ENCODE measurements at places on chromosomes 5 and 9.
A peak's percentile ranks its signal among the peaks of the same experiment; 100 is the strongest.

- no peak for DNase-seq
Observed at GRCh38 chr9:115591584-115591984, 473.6 kb upstream of the TNC start.

DNA sequence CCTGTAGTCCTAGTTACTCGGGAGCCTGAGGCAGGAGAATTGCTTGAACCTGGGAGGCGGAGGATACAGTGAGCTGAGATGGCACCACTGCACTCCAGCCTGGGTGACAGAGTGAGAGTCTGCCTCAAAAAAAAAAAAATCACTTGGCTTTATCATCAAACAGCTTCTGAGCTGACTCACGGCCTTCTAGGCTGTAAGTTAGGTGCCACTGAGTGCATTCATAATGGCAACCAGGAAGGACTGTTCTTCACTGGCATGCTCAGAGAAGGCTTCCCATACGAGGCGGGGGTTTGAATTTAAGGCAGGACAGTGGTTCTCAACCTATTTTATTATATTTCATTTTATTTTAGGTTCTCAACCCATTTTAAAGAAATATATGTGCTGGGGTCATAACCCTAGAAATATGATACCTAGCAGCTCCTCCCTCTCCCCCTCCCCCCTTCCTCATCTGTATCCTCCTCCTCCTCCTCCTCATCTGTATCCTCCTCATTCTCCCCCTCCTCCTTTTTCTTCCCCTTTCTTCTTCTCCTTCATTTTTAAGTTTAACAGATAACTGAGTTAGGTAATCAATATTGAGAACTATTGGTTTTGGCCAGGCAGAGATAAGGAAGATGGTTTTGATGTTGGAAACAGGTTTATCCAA lies 19.0 kb upstream of the LHFPL2 start:
- no peak for DNase-seq

DNA sequence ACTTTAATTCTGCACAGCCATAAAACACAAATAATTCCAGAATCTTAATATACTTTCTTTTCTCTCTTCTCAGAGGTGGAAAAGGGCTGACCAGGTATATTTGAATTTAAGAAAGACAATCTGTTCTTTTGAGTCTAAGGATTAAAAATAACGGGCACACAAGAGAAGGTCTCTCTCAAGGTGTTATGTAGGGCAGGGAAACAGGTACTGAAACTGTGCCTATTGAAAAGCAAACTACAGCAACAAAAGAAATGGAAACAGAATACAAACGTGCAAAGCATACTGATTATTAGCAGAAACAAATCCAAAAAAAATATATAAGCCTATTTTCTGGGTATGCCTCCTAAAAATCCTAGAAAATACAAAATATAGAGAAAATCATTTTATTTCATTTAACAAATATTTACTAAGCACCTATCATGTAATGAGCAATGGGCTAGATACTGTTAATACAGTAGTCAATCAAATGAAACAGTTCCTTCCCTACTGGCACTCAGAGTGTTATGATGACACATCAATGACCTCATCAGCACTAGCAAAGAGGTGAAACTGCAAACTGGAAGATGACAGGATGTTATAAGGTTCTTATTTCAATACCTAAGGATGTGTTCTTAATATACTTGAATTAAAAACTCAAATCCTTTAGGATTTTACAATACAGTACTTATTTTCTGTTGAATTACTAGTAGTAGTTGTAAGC lies 87.7 kb downstream of the AUH start:
- no peak for DNase-seq

- DNase-seq, result no peak
Observed at GRCh38 chr5:125717209-125717608, 706.0 kb upstream of the GRAMD2B start.

DNA sequence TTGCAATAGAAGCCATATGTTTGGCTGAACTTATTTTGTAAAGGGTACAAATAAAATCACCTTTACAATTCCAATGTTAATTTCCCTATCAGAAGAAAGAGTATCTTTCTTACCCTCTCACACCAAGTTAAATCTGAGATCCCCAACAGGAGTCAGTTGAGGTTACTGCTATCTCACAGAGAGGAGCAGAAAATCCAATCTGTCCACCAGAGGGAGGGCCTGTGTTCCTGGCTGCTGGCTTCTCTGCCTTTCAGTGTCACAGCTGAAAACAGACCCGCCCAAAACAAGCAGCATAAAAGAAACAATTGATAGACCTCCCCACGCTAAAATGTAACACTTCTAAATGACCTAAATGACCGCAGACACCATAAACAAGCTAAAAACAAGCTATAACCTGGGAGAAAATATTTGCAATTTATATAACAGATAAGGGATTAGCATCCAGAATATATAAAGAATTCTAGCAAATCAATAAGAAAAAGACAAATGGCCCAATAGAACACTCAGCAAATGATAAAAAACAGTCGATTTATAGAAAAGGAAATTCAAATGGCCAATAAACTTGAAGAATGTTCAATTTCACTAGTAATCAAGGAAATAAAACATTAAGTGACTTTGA lies 24.5 kb upstream of the MVB12B start:
- peak; percentile 25 for DNase-seq

GRCh38 chr9:89376741-89377351 lies 58.5 kb downstream of the SECISBP2 start:
- no peak for DNase-seq

DNA sequence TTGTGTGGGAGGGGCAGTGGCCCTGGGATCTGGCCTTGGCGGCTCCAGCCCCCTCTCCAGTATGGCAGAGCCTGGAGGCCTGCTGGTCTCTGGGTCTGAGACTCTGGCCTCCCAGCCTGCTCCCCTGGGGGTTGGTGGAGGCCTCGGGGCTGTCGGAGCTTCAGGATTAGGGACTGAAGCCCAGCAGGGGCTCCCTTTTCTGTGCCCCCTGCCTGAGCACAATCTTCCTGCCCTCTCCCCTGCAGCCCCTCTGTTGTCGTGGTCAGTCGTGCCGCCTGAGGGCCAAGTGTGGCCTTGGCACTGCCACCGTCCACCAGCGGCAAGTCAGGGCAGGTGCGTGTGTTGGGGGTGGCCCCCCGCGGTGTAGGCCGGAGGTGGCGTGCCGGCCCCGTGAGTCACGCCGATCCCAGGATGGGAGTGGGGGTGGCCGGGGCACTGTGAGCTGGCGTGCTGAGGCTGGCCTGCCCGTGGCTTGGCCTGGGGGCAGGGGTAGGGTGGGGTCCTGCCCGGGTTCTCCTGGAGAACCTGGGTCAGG lies 53.6 kb downstream of the RXRA start:
- DNase-seq, result no peak

DNA sequence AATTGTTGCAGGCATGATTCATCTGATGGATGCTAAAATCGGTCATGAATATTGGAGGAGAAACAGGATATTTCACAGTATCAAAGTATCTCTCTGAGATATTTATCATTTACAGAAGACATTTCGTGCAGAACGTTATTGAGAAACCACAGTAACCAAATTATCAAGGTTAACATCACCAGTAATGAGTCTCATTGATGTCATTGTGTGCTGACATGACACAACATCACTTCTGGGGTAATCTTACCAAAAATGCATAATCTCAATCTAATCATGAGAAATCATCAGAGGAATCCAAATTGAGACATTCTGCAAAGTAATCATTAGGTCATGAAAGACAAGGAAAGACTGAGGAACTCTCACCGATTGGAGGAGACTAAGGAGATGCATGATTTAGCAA lies 42.7 kb downstream of the C5orf22 start:
- DNase-seq, result no peak

GRCh38 chr9:98751210-98751609 lies 42.5 kb upstream of the GABBR2 start:
- DNase-seq, result no peak

- DNase-seq, result no peak
Observed at GRCh38 chr5:159764283-159765134, 151.8 kb upstream of the ADRA1B start.

DNA sequence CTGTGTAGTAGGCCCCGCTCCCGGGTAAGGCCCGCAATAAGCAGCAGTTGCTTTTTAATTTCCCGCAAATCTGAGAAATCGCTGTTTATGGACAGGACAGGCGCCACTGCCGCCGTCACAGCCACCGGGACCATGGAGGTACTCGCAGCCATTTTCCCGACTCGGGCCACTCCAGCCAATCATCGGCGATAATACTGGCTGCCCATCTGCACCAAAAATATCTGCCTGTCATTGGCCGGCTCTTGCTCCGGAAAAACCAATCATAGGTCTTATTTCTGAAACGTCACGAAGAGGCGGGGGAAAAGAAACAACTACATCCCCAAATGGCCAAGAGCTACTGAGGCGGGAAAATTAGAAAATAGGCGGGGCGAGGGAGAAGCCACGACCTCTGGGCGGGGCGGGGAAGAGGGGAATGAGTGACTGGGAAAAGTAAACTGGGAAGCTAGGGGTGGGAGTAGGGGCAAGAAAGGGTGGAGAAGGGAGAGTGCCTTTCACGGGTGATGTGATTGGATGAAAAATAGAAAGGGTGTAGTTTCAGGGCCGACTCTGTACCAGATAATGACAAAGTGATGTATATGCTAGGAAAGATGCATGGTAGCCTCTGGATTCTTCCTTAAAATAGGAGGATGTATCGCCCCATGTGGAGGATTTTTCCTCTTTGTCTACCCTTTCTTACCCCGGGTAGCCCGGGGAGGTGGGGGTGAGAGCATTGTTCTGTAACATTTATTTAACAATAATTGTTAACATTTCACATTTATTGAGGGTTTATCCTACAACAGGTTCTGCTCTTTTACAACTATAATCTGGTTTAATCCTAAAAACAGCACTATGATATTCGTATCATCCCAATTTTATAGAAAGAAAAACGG lies at the start of gene CDC23:
TSS of gene CDC23 (minus strand) at position 163 of the 869 bp plus-strand sequence. CDS start at position 152, 11 bp downstream.
- peak; percentile 82 for DNase-seq

DNA sequence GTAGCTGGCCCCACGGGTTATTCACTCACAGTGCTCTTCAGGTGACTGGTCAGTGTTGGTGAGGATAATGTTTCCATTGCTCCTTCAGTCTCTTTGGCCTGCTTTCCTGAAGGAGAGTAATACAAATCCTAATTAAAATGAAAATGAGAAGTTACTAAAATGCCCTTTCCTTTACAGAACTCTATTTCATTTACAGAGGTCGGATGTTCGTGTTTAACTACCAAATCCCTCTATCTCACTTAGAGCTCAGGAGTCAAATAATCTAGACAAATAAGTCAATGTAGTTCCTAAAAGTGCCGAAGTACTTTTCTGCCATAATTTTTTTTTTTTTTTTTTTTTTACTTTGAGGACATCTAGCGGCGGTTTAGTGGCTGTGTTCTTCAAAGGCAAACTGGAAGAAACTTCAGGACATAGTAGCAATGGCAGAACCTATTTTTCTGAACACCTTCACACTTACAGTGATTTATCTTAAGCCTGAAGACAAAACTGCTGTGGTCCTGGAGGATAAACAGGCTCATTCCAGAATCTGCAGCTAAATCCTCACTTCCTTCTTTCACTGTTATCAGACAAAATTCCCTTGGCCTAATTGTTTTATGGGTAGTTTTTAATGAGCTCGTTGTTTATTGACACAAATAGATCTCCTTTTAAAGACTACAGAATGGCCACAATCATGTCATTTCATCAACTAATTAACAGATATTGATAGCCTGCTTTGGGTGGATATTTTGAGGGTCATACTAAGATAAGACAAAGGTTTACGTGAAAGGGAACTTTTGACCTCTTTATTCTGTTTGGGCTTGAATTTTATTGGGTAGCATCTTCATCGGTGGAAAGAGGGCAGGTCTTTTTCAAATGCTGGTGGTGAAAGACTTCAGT lies 207.6 kb upstream of the DMRTA1 start:
- no peak for DNase-seq

DNA sequence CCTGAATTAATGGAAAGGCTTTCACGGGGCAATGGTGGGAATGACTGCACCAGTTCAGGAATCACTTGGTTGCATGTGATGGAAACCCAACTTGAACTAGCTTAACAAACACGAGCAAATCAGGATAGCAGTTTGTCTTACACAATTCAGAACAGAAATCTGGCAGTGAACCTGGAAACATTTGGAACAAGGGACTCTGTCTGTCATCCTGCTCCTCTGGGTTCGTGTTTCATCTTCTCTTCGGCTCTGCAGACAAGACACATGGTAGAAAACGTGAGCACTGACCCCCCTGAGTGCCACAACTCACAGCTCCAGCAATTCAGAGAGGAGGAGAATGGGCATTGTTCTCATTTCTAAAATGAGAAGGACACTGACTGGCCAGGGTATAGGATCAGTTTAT lies 218.1 kb upstream of the NREP start:
- DNase-seq, result no peak

DNA sequence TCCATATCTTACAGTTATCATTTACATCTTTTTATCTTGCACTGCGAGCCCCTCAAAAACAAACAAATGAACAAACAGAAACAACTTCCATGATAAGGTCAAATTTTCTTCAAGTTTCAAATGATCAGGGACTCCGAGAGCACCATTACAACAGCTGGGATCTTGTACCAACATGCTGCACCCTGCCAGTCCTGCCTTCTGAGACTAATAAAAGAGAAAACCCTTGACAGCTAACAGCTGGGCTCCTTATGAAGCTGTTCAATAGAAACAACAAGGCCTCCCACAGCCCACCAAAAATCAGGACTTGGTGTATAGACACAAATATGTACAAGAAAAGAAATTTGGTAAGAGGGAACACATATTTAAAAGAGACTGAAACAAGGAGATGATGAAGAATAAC lies 985.3 kb upstream of the DMAC1 start:
- no peak for DNase-seq

DNA sequence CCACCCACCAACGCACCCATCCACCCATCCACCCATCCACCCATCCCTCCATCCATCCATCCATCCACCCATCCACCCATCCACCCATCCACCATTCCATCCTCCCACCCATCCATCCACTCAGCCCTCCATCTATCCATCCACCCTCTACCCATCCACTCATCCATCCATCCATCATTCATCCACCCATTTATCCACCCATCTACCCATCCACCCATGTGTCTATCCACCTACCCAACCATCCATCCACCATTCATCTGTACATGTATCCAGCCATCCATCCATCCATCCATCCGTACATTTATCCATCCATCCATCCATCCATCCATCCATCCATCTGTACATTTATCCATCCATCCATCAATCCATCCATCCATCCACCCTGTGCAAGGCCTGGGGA lies 11.1 kb upstream of the VAV2 start:
- DNase-seq, result no peak

GRCh38 chr9:106287731-106288130 lies 575.2 kb upstream of the ZNF462 start:
- DNase-seq, result no peak

GRCh38 chr9:133786907-133787753 lies 49.0 kb upstream of the SARDH start:
- no peak for DNase-seq

- no peak for DNase-seq
Observed at GRCh38 chr9:2424619-2425033, 197.0 kb upstream of the VLDLR start.

Measured in stimulated activated CD4-positive, alpha-beta T cell treated with anti-CD3 and anti-CD28 coated beads, Interleukin-4, amount 100 ng/mL, for 1 hour (primary cell).